CD4-positive, alpha-beta memory T cell (primary cell): ENCODE measurements at places on chromosomes 1 and 21. TPM values are rescaled to one million over a fixed set of nuclear protein-coding genes. Genes with fewer than 3 reads are reported as not detected.

Gene SRM
- 53.1 TPM for total RNA-seq

Gene RGS4
- total RNA-seq = not detected

Gene CITED4
- total RNA-seq = 8.1 TPM

Gene TFF1
- not detected for total RNA-seq

Gene KCNE2
- not detected for total RNA-seq

Gene NGF
- not detected for total RNA-seq

GRCh38 chr1:156999596-157000320, 45.8 kb downstream of the ARHGEF11 start:
- no peaks in the 10 kb centered on the region for H3K4me1 ChIP-seq
- H3K4me3 ChIP-seq = no peak overlapping the region
- H3K27me3 ChIP-seq = no peaks in the 10 kb centered on the region

- no peaks in the 10 kb centered on the region for H3K36me3 ChIP-seq
- DNase-seq = no peak
- H3K4me3 ChIP-seq = no peak overlapping the region
- no peak overlapping the region for H3K27ac ChIP-seq
- peaks cover 12% of the 10 kb centered on the region for H3K4me1 ChIP-seq
Measured at GRCh38 chr1:181314959-181315358, 168.4 kb upstream of the CACNA1E start.

DNA sequence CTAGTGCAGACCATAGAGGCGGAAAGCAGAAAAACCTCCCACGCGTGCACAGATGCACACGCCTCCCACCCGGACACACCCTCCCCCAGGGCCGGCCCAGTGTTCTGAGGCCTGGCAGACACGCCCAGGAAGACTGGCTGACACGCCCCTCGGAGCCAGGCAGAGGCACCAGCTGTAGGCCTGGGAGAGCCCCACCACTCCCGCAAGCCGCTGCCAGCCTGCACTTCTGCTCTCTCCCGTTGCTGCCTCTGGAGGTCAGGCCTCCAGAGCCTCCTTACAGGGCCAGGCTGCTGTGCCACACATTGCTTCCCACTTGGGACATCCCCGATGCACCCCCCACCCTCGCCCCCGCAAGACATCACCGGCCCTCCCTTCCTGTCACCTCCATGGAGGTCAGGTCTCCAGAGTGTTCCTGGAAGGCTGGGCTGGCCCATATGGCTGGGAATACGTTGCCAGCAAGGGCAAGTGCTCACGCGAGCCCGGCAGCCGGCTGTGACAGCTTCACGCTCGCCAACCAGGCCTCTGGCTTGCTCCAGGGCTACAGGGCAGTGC, 40.4 kb downstream of the CASZ1 start:
- peaks cover 10% of the 10 kb centered on the region for H3K4me1 ChIP-seq
- no peak overlapping the region for H3K27ac ChIP-seq
- H3K36me3 ChIP-seq = no peaks in the 10 kb centered on the region
- H3K27me3 ChIP-seq = no peaks in the 10 kb centered on the region

DNA sequence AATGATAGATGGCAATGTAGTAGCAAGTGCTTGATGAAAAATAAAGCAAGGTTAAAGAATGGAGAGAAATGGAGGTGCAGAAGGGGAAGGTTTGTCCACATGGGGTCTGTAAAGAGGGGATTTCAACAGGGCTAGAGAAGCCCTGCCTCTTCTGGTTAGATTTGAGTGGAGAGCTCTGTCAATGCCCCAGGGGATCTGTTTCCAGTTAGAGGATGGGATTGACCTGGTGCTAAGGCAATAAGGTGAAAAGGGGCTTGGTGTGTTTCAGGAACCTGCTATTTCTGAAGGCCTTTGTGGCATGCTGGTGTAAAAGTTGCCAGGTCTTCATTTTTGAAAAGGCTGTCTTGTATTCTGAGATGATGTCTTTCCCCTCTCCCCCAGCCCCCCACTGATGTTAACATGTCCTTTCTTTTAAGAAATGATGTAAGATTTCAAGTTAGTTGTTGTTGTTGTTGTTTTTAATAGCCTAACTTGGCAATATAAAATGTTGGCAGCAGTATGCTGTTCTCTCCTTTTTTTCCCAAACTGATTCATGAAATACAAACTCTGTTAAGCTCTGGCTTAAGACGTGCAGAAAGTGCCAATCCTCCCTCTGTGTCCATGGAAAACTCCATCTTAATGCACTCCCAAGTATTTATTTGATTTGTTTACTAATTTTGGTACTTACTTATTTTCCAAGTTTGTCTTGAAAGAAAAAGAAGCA, 370.3 kb upstream of the ADGRL2 start:
- H3K4me1 ChIP-seq = no peaks in the 10 kb centered on the region
- no peaks in the 10 kb centered on the region for H3K36me3 ChIP-seq
- H3K4me3 ChIP-seq = no peak overlapping the region
- no peaks in the 10 kb centered on the region for H3K27me3 ChIP-seq
- H3K27ac ChIP-seq = no peak overlapping the region
- DNase-seq = no peak

DNA sequence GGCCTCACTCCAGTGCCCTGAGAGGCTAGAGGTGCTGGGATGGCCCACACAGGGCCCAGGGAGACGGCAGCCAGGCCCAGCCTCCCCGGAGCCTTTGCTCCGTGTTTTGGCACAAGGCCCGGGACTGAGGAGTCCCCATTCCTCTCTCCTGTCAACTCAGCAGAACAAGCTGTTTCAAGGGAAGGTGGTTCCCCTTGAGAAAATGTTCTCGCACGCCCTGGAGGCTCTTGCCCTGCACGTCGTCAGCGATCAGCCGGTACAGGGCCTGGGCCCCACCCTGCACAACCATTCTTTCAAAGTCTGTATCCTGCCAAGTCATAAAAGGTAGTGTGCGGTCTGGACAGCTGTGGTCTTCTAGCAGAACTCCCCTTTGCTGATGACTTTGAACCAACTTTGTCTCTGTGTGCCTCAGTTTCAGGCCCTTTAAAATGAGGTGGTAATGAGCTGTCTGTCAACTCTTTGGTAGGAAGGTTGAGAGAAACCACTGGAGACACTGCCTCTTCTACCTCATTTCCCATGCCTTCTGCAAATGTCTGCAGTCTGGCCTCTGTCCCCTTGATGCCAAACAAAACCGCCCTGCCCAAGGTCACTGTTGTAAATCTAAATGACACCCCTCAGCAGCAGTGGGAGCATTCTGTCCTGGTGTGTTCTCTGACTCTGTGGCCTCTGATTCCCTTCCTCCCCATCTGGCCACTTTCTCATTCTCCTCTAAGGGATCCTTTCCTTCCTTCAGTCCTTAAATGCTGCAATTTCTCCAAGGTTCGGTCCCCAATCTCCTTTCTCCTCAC, 138.6 kb upstream of the JUN start:
- H3K4me3 ChIP-seq = no peak overlapping the region
- no peaks in the 10 kb centered on the region for H3K27me3 ChIP-seq
- no peak overlapping the region for H3K27ac ChIP-seq

DNA sequence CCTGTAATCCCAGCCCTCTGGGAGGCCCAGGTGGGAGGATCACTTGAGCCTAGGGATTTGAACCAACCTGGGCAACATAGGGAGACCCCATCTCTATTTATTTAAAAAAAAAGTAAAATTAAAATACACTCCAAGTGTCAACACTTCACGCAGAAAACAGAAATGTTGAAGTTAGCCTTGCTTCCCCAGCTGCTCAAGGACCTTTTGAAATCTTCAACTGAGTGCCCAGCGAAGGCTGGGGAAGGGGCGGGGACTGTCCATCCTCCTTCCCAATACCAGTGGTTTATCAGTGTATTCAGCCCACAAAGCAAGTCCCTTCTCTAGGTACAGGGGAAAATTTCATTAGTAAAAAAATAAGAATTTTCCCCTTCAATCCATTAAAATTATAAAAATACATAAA, 2.2 kb upstream of the DNAJC28 start:
- peaks cover 4% of the 10 kb centered on the region for H3K4me1 ChIP-seq
- H3K4me3 ChIP-seq = no peak overlapping the region
- DNase-seq = no peak
- no peak overlapping the region for H3K27ac ChIP-seq

- peaks cover 90% of the 10 kb centered on the region for H3K4me1 ChIP-seq
- peak overlapping the region; percentile 54 for H3K27ac ChIP-seq
- H3K36me3 ChIP-seq = no peaks in the 10 kb centered on the region
- peak; percentile 15 for DNase-seq
Measured at GRCh38 chr1:209751627-209752231, 4.1 kb upstream of the TRAF3IP3 start.

DNA sequence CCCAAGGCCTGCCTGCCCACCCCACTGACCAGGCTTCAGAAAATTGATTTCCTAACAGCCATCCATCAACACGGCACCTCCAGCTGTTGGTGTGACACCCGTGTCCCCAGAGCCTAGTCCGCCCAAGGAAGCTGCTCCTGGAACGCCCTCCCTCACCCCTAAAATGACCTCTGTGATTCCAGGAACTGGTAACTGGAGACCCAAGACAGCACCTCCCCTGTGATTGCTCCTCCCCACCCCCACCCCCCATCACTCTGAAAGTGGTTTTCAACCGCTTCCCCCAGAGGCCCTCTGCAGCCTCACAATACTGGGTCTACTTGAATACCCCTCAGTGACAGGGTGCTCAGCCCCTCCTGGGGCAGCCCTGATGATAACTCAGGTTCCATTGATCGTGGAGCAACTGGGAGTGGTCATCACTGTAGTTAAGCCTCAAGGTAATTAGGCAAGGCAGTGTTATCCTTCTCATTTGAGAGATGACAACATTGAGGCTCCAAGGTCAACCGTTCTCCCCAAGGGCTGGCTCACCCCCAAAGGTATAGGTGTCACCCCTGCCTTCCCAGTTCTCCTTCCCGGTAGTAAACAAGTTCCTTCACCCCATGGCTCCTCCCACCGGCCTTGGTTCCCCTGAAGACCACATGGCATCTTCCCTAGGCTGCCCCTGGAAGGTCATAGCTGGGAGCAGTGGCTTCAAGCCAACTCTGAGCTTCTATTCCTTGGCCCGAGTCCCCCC, 52.0 kb downstream of the TAS1R2 start:
- no peak overlapping the region for H3K4me3 ChIP-seq
- no peaks in the 10 kb centered on the region for H3K27me3 ChIP-seq
- H3K27ac ChIP-seq = no peak overlapping the region
- H3K4me1 ChIP-seq = no peaks in the 10 kb centered on the region

DNA sequence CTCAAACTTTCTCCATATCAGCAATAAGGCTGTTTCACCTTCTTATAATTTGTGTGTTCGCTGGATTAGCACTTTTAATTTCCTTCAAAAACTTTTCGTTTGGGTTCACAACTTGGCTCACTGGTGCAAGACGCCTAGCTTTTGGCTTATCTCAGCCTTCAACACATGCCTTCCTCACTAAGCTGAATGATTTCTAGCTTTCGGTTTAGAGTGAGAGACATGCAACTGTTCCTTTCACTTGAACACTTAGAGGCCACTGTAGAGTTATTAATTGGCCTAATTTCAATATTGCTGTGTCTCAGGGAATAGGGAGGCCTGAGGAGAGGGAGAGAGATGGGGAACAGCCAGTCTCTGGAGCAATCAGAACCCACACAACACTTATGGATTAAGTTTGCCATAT, 41.2 kb upstream of the IFNLR1 start:
- H3K27me3 ChIP-seq = no peaks in the 10 kb centered on the region
- H3K4me3 ChIP-seq = no peak overlapping the region
- no peaks in the 10 kb centered on the region for H3K4me1 ChIP-seq
- no peak for DNase-seq
- no peak overlapping the region for H3K27ac ChIP-seq
- no peaks in the 10 kb centered on the region for H3K36me3 ChIP-seq

GRCh38 chr21:39690454-39690853, 54.5 kb upstream of the IGSF5 start:
- H3K4me3 ChIP-seq = no peak overlapping the region
- no peaks in the 10 kb centered on the region for H3K27me3 ChIP-seq
- H3K36me3 ChIP-seq = no peaks in the 10 kb centered on the region
- no peak overlapping the region for H3K27ac ChIP-seq
- DNase-seq = no peak

DNA sequence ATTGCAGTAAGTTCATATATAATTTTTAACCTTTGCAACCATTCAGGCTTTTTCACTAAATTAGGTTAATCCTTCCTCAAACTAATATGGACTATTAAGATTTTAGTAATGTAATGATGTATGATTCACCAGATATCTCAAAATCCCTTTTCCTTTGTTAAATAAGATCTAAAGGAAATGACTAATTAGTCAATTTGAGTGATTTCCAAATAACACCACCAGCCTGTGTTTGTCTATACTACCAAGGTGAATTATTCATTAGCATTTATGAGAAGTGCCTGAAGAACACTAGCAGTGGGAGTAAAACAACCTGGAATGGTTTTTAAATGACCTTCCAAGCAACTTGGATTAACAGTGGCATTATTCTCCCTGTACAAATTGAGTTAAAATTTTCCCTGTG, 670.6 kb upstream of the PKN2 start:
- H3K27ac ChIP-seq = no peak overlapping the region
- no peaks in the 10 kb centered on the region for H3K27me3 ChIP-seq
- H3K4me3 ChIP-seq = no peak overlapping the region
- no peaks in the 10 kb centered on the region for H3K36me3 ChIP-seq
- no peak for DNase-seq

- no peaks in the 10 kb centered on the region for H3K36me3 ChIP-seq
- no peak overlapping the region for H3K4me3 ChIP-seq
- no peaks in the 10 kb centered on the region for H3K4me1 ChIP-seq
Measured at GRCh38 chr1:67540733-67541125, 110.5 kb upstream of the SERBP1 start.

DNA sequence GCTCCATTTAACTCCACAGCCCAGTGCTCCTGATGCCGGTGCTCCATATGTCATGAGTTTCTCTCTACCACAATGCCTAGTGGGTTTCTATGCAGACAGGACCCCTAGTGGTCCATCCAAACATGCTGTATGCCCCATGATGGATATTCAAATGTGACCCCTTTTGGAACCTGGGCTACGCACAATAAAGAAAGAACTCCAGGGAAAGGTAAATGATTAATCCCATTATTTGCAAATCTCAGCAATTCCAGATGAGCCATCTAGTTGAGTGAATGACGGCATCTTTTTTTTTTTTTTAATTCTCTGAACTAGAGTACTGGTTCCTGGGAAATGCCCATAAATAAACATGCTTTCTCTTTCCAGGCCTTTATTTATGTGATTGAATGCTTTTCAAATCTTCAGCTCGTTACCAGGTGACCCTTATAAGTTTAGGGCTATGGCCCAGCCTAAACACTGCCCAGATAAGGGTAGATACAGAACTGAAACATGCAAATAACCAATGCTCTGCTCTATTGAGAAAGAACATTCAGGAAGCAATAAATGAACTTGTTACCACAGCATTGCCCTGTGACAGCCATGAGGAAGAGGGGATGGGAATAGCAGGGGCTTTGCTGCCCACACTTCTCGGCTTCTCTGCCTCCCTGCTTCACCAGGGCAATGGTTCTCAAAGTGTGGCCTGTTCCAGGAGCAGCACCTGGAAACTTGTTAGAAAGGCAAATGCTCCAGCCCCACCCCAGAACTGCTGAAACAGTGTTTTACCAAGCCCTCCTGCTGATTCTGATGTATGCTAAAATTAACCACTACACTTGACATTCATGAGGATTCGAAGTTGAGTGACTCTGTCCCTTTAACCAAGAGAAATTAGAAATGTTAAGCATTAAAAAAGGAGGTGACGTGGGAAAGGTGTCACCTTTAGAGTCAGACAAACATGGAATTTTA, 151.7 kb downstream of the SEC16B start:
- H3K27ac ChIP-seq = no peak overlapping the region
- no peak overlapping the region for H3K4me3 ChIP-seq
- no peaks in the 10 kb centered on the region for H3K4me1 ChIP-seq
- H3K27me3 ChIP-seq = no peaks in the 10 kb centered on the region

GRCh38 chr1:110783292-110783918, 89.5 kb upstream of the CD53 start:
- DNase-seq = peak; percentile 74
- no peak overlapping the region for H3K4me3 ChIP-seq
- no peak overlapping the region for H3K27ac ChIP-seq
- no peaks in the 10 kb centered on the region for H3K36me3 ChIP-seq
- H3K4me1 ChIP-seq = peaks cover 62% of the 10 kb centered on the region
